Stimulated activated CD8-positive, alpha-beta memory T cell treated with anti-CD3 and anti-CD28 coated beads, Interleukin-4, amount 100 ng/mL, for 48 hours (primary cell): ENCODE measurements at places on chromosomes 6 and 20.
A peak's percentile ranks its signal among the peaks of the same experiment; 100 is the strongest.

DNA sequence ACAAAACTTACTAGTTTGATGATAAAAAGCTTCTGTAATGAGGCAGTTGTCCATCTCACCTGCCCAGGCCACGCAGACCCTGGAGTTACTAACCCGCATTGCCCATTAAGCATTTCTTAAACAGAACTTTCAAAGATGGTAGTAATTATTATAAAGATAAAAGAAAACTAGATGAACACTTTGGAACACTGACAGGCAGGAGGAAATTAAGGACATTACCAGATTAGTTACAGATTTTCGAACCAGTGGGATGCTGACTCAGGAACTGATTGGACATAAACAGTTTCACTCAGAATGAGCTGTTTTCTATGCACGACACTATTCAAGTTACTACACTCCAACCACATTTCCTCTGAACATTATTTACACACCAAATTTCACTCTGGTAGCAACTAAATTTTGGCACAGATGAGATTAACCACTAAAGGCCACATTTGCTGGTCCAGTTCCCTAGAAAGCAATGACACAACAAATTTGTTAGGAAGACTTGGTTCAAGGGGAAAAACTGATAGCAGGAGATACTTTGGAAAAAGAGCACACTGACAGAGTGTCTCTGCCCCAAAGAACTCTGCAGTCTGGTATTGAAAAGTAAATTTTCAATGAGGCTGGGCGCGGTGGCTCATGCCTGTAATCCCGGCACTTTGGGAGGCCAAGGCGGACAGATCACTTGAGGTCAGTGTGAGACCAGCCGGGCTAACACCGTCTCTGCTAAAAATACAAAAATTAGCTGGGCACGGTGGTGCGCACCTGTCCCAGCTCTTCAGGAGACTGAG lies 3.0 kb downstream of the ROMO1 start:
- no peak for DNase-seq

- DNase-seq = peak; percentile 28
Observed at GRCh38 chr6:7542065-7542873, 798 bp downstream of the DSP start.

GRCh38 chr6:14206391-14206790 lies 88.8 kb downstream of the CD83 start:
- DNase-seq = no peak

DNA sequence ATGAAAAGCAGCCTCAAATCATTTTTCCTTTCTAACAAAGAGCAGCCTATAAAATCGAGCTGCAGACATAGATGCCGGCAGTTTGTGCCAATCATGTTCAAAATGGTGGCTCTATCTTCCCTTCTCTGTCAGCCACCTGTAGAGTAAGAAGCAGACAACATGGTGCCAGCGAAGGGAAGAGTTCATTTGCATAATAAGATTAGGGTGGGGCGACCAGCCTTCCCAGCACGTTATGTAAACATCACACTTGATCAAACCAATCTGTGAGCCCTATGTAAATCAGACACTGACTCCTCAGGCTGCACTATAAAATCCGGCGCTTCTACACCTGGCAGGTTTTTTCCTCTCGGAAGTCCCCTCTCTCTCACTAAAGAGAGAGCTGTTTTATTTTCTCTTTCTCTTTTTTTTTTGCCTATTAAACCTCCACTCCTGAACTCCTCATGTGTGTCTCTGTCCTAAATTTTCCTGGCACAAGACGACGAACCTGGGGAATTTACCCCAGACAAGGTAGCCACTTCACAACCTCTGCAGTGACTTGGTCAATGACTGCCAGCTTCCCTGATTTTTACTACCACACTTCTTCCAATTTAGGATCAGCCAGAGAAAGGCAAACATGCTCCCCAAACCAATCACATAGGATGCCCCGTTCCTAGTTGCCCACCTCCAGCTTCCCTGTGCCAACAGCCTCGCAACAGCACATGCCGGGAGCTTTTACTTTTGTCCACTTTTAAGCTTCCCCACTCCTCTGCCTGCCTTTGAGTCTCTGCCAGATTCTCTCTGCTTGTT lies 12.9 kb downstream of the TPMT start:
- DNase-seq = no peak

- DNase-seq = no peak
Observed at GRCh38 chr6:70538376-70538775, 28.4 kb upstream of the SDHAF4 start.

- DNase-seq = no peak
Observed at GRCh38 chr6:11755725-11756124, 22.9 kb downstream of the ADTRP start.

DNA sequence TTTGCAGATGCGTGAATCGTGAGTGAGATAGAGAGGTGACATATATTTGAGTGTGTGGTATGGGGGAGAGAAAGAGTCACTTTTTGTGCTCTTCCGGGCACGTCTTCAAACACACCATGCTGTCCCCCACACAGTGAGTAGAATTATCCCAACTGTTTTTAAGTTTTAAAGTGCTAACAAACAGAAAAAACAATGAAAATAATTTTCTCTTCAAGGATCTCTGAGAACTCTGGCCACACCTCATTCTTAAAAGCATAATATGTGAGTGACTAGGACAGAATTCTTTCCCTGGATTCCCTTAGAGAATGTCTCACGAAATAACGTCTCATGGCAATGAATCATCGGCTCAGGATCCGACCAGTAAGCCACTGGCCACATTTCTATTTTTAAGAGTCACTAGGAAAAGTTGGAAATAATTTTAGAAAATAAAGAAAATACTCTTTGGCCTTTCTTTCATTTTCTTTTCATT lies 235.7 kb upstream of the ZNF217 start:
- no peak for DNase-seq

DNA sequence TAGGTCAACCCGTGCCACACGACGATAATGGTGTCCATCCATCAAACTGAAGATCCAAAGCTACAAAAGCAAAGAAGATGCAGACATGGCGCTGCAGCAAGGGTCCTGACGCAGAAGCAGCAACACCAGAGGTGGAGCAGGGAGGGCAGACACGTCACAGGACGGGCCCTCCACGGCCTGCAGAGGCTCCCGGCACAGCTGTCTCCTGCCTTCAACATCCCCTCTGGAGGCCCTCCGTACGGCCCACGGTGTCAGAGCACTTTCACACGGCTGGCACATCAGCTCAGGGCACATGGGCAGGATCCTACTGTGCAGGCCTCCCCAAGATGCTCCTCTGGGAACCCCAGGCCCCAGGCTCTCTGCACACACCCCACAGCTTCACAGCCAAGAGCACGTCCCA lies 37.6 kb downstream of the WDR27 start:
- DNase-seq = no peak

GRCh38 chr6:119075200-119075981 lies 3.1 kb downstream of the FAM184A start:
- DNase-seq = no peak

DNA sequence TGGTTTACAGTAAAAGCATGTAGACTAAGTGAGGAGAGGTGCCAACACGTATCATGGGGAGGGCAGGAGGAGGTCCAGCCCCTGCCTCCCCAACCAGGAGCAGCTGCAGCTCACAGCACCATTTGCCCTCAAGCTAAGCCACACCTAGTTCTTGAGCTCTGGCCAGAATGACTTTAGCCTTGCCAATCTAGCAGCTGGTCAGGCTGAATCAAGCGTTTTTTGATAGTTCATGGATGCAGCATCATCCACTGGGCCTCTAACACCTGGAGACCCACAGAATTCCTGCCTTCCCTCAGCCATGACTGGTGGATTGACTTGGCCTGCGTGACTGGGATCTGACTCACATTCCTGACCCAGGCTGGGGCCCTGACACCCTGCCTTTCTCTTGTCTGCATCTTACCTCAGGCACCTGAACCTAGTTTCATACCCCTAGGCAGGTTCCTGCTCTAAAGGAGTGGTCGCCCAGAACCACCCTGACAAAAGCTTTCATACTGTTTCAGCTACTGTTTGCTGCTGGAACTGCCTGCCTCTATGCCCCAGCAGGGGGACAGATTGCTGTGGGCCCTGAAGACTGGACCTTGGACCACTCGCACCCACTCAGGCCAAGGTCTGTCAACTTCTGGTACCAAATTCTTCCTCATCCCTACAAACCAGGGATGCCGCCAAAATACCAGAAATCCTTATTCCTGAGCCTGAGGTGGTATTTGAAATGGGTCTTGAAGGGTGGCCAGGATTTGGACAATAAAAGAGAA lies 122.3 kb downstream of the QRSL1 start:
- no peak for DNase-seq

DNA sequence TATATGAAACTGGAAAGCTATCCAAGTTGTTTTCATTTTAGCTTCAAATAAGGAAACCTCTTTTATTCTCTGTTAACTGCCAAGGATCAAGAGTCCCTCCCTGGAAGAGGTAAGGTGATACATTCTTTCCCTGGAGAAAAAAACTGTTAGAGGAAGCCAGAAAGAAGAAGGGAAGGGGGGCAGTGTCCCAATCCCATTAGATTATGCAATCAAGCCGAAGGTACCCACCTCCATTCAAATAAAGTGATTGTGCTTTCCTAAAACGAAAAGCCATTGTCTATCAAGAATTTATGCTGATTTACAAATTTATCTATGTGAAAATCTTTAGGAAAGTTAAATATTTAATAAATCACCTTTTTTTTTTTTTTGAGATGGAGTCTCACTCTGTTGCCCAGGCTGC lies 9.5 kb upstream of the UQCC1 start:
- DNase-seq = no peak

DNA sequence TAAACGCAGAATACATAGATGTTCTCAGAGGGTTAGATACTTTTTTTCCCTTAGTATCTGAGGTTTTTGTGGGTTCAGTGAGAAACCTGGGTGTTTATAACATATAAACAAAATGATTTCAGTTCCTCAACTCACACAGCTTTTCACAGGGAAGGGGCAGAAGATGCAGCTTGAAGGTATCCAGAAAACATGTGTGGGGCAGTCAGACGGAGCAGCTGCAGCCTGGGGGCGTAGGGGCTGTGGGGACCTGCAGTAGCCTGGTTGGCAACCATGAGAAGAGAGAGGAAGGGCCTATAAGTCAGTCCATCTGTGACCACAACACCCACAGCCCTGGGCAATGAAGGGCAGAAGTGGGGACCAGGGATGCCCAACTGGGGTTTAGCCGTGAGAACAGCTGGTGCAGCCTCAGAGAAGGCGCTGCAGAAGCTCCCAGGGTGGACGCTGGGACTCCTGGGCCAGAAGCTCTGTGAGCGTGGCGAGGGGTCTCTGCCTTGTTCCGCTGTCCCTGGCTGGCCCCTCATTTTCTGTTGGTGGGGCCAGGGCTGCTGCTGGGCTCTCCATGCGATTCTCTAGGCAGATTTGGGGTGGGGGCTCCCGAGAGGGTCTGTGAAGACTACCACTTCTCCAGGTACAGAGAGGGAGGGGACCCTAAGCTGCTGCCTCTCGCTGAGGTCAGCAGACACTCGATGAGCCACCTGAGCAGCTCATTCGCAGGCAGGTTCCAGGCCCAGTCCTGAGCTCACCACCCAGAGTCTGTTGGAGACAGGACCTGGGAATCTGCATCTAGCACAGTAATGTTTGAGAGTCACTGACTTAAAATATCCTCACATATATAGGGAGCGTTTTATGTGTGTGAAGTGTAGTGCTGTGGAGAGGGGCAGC lies 181.2 kb downstream of the ZDHHC14 start:
- no peak for DNase-seq

- DNase-seq = no peak
Observed at GRCh38 chr20:40154514-40154913, 534.5 kb downstream of the MAFB start.

- peak; percentile 48 for DNase-seq
Observed at GRCh38 chr20:36344517-36345132, 38.5 kb downstream of the DLGAP4 start.

DNA sequence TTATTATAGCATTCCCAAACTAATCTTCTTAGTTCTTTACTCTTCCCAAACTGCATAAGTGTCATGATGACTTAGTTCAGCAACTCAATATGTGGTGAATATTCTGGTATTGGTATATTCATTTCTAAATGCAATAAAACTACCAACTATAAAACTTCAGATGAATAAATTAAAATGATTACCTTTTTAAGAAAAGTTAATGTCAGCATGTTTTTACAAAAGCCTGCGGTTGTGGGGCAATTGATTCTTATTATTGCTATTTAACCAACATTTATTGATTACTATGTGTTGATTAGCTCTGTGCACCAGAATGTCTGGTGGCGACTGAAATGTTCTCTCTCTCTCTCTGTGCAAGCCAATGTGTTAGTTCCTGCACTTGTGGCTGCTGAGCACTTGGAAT lies 5.0 kb upstream of the SLC22A3 start:
- no peak for DNase-seq

DNA sequence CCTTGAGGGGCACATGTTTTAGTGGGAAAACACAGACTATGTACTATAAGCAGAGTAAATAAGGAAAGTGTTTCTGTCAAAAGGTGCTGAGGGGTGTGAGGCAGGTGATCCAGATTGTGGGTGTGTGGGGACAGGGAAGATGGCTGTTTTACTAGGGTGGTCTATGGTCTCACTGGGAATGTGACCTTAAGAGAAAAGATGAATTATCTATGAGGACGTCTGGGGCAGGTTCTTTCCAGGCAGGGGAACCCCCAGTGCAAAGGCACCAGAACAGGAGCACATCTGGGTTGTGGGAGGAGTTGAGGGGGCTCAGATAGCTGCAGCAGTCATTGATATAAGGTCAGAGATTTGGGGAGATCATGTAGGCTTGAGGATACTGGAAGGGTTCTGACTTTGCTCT lies 18.2 kb upstream of the POLR1H start:
- no peak for DNase-seq

GRCh38 chr20:7716286-7716972 lies 223.8 kb downstream of the HAO1 start:
- DNase-seq = no peak

DNA sequence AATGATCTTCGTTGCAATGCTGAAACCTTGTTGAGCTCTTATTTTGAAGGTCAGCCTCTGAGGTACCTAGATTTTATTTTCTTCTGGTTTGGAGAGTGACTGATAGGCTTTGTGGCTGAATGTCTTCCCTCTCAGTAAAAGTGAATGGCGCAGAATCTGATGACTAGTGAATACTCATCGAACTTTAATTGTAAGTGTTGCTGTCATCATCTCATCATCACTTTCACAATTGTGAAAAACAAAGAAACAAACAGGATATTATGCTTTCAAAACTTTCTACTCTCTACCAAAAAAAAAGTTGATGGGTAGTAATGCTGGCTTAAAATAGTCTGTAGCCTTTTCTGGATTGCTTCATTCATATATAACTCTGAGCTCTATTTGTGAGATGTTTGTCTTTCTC lies 239.5 kb upstream of the RAB32 start:
- no peak for DNase-seq

GRCh38 chr6:110368284-110368683 lies 10.1 kb upstream of the METTL24 start:
- DNase-seq = no peak

GRCh38 chr20:48115502-48115901 lies 330.2 kb upstream of the SULF2 start:
- DNase-seq = no peak
